T1000 (cell line): ENCODE measurements at places on chromosomes 16 and 17.

GRCh38 chr17:10295728-10296343 lies 77.0 kb downstream of the MYH13 start:
- no peak for DNase-seq

DNA sequence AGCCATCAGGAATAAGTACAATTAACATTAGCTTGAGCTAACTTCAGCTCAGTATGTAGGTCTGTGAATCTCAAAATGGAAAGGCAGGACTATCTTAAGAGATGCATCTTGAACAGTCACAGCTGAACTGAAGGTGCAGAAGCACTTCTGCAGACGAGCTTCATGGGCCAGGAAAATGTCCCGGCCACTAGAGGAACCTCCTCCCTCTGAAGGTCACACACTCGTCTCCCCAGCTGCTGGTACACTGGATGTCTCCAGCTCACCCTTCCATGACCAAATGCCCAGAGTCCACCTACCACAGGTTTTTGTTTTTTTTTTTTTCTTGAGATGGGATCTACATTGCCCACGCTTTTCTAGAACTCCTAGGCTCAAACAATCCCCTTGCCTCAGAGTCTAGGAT lies 33.2 kb downstream of the WDR59 start:
- no peak for DNase-seq

GRCh38 chr16:53503991-53504663 lies 1.1 kb upstream of the AKTIP start:
- no peak for DNase-seq

DNA sequence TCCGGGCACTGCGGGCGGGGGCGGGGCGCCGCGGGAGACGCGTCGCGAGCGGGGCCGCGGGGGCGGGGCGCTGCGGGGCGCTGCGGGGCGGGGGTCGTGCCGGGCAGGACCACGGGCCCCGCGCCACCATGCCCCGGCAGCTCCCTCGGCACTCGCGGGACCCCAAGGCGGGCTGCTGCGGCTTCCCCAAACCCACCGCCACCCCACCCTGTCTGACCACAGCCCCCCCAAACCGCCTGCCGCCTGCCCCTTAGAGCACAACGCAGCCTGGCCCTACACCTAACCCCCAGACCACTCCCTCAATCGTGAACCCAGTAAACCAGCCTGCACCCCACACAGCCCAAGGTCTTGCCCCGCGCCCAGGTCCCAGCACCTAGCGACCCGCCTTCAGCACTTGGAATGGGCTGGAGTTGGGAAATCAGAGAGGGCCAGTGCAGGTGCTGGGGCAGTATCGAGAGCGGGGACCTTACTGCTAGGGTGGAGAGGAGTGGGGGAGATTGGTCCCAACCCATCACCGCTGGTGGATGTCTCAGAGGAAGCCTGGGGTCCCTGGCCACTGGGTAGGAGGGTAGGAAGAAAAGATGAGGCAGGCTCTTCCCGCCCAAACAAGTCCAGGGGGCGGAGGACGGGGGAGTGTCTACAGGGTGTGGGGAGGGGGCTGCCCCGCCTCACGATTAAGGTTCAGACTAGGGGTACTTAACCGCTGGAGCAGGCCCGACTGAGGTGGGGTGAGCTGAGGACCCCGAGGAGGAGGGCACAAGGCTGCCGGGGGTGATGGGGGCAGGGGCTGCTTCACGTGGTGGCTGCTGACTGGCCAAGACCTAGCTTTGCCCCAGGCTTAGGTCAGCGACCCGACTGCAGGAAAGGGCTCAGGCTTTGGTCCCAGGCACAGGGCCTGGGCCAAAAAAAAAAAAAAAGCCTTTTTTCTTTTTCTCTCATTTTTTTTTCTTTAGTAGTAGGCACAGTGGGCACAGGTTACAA lies 539 bp upstream of the VAMP2 start:
- no peak for DNase-seq

DNA sequence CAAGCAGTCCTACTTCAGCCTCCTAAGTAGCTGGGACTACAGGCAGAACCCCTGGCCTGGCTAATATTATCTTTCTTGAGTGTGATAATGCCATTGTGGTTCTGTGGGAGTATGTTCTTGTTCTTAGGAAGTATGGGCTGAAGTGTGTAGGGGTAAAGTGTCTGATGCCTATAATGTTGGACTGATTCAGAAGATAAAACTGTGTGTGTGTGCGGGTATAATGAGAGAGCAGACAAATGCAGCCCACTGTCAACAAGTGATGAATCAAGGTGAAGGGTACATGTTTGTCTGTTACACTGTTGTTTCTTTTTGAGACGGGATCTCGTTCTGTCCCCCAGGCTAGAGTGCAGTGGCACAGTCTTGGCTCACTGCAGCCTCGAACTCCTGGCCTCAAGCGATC lies 127.5 kb downstream of the CLEC16A start:
- DNase-seq: no peak

DNA sequence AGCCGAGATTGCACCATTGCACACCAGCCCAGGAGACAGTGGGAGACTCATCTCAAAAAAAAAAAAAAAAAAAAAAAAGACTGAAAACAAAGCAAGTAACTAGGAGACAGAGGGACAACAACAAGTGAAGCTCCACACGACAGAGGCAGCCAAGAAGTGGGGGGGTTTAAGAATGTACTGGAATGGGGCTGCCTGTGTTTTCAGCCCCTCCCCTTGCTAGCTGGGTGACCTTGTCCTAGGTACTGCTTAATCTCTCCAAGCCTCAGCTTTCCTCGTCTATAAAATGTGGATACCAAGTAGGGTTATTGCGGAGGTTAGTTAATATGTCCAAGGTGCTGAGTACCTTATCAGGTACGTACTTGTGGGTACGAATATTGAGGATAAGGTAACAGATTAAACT lies 163.8 kb upstream of the CACNG5 start:
- no peak for DNase-seq

GRCh38 chr16:67428146-67428731 lies 2.7 kb upstream of the HSD11B2 start:
- no peak for DNase-seq

DNA sequence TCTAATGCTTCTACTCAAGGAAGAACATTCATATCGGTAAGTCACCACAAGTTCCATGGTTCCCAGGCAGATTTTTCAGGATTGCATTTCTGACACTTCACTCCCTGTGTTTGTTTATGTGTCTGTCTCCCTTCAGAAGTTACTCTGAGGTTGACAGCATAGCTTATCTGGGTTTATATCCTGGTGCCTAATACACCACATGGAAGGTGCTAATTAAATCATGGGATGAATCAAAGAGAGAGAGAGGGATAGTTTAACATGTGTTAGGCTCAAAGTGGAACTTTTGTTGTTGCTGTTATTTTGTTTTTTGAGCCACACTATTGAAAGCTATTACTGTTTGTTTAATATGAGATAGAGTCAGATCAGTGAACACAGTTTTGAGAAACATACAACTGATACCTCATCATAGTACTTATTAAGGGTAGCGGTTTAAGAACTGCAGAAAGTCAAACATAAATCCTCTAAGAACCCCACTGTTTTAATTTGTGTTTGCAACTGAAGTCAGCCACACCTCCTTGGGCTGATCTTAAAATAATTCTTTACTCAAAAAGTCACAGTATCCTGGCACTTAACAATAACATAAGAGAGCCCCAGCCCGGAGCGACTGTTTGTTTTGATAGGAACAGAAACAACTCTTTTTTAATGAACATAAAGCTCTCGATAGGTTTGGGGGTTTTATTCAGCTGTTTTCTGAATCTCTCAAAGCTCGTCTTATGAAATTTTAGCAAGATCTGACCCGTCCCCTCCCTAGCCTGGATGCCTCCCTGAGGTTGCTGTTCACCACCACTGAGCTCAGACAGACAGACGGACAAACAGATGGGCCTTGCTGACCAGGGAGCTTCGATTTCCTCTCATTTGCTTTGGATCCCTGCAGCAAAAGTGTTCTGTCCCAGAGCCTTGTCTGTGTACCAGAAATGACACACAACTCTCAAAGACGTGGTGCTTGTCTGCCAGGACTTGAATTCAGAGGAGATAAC lies 98.3 kb upstream of the MYOCD start:
- no peak for DNase-seq

GRCh38 chr16:81740169-81740568 lies 38.9 kb upstream of the PLCG2 start:
- DNase-seq: no peak

- no peak for DNase-seq
These were observed 29.2 kb downstream of the TRPV3 start for GRCh38 chr17:3528403-3528851.

GRCh38 chr17:55717432-55717831 lies 5.2 kb downstream of the TMEM100 start:
- no peak for DNase-seq

DNA sequence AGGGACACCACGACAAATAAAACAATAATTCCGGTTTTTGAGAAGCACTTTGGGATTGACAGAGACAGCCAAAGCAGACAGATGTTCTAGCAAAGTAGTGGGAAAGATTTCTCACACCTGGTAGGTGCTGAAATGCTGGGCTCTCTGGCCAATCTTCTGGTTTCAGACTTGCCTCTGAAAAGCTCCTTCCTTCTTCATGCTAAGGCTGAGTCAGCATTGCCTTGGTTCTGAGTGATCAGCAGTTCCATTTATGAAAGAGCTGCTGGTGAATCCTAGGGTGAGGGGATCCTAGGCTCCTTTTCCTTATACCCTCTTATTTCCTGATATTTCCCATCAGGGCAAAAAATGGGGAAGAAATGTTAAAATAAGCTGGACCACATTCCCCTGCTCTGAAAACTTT lies 268.7 kb upstream of the SALL1 start:
- DNase-seq: no peak

- DNase-seq: no peak
These were observed 34.4 kb upstream of the ENDOV start for GRCh38 chr17:80380555-80381002.

GRCh38 chr17:64115822-64116534 lies 14.0 kb downstream of the ERN1 start:
- peak; percentile 36 for DNase-seq

GRCh38 chr17:14755002-14755401 lies 454.1 kb downstream of the HS3ST3B1 start:
- no peak for DNase-seq

DNA sequence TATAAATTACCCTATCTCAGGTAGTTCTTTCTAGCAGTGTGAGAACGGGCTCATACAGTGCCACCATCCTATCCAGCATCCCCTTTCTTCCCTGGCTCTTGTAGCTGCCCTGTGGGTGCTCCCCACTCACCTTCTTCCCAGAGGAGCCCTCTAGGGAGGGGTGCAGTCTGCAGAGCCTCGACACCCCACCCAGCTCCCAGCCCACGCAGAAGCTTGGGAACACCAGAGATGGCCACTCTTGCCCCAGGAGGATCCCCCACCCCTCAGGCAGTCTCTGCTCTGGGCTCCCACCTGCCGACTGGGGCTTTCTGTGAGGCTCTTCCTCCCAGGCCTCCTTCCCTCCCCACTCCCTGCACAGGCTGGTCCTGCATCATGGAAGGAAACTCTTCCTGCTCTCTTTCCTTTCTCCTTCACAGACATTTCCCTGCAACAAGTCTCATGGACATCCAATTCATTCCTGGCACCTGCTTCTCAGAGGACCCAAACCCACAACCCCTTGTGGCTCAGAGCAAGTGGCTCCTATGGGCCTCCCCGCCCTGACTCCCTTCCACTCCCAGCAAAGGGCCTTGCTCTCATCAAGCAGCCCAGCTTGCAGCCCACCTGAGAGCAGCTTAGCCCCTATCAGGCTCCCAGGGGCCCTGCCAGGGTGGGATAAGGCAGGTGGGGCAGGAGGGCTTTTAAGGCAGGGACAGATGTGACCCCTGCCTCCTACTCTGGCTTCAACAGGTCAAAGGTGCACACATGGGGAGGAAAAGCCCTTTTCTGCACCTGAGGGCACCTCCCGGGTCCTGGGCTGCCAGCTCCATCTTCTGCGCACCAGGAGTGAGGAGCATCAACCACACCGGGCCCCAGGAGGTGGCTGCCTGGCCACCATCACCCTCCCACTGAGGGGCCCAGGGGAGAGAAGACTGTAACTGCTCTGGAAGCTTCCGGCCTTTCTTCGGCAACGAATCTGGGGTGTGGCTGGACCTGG lies 263.8 kb upstream of the TNRC6C start:
- no peak for DNase-seq

DNA sequence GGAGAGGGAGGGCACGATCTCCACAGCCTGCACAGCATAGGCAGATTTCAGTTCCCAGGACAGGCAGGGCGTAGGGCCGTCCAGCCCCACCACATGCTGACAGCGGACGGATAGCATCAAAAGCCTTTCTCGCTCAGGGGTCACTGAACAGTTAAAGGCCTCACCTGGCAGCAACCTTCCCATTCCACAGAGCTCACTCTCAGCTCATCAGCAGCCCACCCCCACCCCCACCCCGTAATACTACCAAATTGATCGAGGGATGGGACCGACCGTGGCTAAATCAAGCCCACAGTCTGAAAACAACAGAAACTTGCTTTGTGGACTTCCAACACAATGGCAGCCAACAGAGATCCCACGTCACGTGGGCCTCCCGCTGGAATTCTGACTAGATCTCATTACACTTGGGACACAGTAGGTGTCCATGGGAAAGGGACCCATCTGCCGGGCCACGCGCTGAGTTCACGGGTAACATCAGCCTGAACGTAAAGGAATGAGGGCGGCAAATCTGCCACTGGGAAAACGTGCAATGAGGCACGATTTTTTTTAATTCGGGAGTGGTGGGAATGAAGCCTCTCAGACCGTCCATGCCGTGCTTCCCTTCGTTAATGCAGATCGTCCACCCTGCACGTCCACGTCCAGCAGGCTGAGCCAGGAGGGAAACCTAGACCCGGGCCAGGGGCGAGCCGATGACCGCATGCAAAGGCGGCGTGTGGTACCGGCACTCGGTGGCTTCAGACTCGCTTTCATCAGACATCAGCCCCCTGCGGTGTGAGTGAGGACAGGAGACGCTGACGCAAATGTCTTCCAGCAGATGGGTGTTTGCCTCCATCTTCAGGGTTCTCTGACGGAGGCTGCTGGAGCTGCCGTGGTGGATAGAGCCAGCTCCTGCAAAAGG lies 92.1 kb downstream of the TBC1D16 start:
- no peak for DNase-seq

- no peak for DNase-seq
These were observed 571 bp upstream of the USP10 start for GRCh38 chr16:84699147-84699711.

GRCh38 chr17:65261152-65261551 lies 124.0 kb downstream of the RGS9 start:
- no peak for DNase-seq

GRCh38 chr16:23269248-23269953 lies 32.7 kb upstream of the SCNN1B start:
- no peak for DNase-seq

- DNase-seq: no peak
These were observed 10.3 kb upstream of the TNS4 start for GRCh38 chr17:40511667-40512220.

GRCh38 chr16:83901101-83901500 lies 2.2 kb downstream of the MLYCD start:
- DNase-seq: no peak

- no peak for DNase-seq
These were observed 33.7 kb downstream of the MARF1 start for GRCh38 chr16:15609286-15609649.
